ENCODE measurements at places on chromosomes 11 and 22. TPM values are rescaled to one million over a fixed set of nuclear protein-coding genes. Genes with fewer than 3 reads are reported as not detected.

DNA sequence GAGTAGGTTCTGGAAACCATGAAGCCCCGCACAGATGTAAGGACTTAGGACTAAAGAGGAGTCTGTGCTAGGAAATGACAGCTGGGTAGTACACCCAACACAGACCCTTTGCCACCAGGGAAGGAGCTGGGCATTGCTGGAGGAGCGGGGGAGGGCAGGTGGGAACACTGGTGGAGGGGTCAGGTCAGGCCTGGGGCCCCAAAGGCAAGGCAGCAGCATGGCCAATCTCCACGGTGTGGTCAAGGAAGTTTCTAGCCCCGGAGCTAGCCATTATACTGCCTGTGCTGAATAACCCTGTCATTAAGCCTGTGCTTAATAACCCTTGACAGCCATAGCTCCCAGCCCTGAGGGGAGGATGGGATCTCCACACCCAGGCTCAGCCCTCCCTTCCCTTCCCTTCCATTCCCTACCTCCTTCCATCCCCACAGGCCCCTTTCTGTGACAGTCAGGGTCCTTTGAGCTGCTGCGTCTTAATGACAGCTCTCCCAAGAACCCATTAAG is 2.1 kb downstream of the TMPRSS4 start:
- DNase-seq: no peak

DNA sequence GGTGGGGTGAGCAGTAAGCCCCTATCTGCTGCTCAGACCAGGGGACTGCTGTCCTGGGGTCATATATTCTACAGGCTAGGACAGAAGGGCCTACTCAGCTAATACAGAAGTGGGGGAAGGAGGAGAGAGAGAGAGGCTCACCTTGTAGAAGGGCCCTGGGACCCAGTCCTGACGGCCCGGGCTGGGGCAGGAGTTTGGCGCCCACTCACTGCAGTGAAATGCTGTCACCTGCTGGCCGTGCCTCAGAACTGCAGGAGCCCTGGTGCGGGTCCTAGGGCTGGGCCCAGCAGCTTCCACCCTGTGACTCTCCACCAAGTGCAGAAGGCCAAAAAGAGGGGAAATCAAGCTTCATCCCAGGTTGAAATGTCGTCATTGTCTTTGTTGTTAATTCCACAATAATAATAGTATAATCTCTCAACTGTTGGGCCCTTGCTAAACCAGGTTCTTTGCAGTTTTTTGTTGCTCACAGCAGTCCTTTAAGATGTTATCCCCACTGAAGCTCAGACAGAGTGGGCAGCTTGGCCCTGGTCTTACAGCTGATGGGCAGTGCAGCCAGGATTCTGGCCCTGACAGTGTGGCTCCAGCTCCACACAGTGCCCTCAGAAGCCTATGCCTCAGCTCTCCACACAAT is 29.6 kb downstream of the TRIM29 start:
- DNase-seq: peak; percentile 88

OR51E1 gene
- total RNA-seq: 1.0 TPM

UPK3A gene
- total RNA-seq: not detected

DDX25 gene
- total RNA-seq: not detected

SYNGR1 gene
- total RNA-seq: 12.8 TPM
